Fibroblast of upper back skin (primary cell): ENCODE measurements at places on chromosomes 12 and 14.
A peak's percentile ranks its signal among the peaks of the same experiment; 100 is the strongest.

GRCh38 chr14:53621921-53622320 is 334.7 kb downstream of the BMP4 start:
- DNase-seq: no peak

DNA sequence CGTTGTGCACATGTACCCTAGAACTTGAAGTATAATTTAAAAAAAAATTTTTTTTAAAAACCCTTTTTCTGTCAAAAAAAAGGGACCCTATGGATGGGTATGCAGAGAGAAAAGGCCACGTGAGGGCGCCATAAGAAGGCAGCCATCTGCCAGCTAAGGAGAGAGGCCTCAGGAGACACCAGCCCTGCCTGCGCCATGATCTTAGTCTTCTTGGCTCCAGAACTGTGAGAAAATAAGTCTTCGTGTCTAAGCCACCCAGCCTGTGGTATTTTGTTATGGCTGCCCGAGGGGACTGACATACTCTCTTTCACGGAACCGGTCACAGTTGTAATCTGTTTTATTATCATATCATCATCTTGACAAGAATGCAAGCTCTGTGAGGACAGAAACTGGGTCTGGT is 174.8 kb downstream of the EFCAB11 start:
- DNase-seq: no peak

- no peak for DNase-seq
Observed at GRCh38 chr14:22573804-22574203, 15.2 kb downstream of the DAD1 start.

- peak; percentile 79 for DNase-seq
Observed at GRCh38 chr12:15757553-15758255, 31.5 kb downstream of the EPS8 start.

DNA sequence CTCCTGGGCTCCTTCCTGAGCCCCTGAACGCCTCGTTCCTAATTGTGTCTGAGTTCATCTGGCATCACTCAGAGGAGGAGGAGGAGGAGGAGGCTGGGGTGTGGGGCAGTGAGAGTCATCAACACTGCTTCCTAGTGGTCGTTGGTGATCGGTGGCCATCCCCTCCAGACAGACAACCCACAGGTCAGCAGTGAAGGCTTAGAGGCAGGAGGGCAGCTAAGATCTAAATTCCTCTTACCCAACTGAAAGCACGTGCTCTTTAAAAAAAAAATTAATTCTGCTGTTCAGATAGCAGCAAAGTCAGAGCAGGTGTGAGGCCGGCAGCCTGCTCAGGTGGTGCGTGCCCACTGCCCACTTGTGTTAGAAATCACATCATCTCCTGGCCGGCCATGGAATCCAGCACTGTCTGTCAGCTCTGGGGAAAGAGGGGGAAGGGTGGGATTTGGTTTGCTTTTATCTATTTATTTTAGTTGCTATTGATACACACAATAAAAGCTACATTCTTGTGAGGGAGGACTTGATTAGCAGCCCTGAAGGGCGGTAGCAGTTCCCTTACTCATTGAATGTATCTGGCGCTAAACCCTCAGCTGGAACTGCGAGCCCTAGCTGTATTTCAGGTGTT is 46.6 kb downstream of the PPP2R5C start:
- DNase-seq: no peak

DNA sequence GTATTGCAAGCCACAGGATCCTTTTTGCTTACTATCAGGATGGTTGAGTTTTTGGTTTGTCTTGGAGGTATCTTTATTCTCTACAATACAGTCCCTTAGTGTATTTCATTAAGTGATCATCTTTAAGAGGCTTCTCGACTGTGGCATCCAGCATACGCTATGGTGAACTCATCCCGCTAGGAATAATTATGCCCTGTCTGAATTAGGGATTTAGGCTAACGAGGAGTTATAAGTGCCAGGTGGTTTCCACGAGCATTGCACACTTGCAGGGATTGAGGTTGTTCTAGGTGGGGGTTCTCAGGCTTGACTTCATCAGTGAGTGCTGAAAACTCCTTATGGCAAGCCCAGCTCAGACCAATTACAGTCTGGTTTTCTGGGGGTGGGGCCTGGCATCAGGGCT is 37.2 kb upstream of the RBM19 start:
- DNase-seq: no peak

DNA sequence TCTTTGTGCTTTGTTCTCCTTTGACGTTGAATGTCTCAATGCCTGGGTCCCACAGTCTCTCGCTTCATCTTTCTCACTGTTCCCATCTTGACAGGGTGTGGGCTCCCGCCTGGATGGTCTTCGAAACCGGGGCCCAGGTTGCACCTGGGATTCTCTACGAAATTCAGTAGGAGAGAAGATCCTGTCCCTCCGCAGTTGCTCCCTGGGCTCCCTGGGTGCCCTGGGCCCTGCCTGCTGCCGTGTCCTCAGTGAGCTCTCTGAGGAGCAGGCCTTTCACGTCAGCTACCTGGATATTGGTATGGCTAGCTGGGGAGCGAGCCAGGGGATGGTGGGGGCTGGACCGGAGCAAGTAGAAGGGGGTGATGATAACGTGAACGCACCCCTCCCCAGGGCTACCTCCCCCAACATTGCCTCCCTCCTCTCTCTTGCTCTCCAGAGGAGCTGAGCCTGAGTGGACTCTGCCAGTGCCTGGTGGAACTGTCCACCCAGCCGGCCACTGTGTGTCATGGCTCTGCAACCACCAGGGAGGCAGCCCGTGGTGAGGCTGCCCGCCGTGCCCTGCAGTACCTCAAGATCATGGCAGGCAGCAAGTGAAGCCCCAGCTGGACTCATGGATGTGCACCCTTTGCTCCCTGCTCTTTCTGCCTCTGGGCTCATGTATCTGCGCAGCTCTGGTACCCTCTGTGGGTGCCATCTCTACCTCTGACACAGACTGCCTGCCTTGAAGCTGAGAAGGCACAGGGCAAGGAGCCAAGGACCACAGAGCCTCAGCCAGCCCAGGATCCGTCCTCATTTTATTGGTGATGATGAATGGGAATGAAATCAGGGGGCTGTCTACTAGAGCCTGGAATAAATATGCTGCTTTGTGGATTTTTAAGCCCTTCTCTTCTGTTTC is 1.5 kb downstream of the NPFF start:
- no peak for DNase-seq

GRCh38 chr12:128783129-128783574 is 40.6 kb downstream of the SLC15A4 start:
- peak; percentile 28 for DNase-seq

DNA sequence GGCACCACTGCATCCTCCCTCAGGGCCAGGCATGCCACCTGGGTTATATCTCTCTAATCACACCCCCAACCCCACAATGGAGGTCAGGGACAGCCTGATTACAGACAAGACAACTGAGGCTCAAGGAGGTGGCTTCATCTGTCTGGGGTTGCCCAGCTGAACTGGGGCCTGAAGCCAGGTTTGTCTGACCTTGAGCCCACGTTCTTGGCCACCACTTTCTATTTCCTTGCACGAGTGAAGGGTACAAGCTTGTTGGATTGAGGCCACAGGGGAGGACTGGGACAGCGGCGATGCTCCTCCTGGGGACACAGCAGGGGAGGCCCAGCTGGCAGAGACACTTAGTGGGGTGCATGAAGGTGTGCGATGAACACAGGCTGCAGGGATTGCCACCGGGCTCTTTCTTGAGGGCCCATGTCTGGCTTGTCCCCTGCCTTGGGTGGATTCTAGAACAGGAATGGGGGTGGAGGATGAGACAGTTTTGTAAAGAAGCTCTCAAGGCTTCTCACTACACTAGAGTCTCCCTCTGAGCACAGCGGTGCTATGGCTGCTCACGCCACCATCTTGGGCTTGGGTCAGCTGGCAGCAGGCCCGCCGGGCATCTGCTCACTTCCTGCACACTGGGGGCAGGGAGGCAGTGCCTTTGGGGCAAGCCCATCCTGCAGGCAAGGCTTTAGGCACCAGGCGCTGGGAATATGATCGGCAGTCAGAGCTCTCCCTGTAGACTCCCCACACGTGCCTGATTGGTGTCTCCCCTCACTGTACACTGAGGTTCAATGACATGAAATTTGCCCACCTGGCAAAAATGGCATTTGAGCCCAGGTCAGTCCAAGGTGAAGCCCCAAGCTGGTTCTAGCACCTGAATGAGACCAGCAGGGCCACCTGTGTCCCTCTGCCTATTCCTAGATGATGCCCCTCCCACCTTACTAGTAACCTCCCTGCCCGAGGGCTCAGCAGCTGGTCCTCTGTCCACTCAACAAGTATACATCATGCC is 16.0 kb downstream of the RITA1 start:
- no peak for DNase-seq

GRCh38 chr12:83145325-83145840 is 458.7 kb downstream of the TMTC2 start:
- no peak for DNase-seq

- no peak for DNase-seq
Observed at GRCh38 chr12:98601924-98602323, 8.4 kb downstream of the SLC25A3 start.

GRCh38 chr14:105860615-105861580 is 334.5 kb downstream of the TMEM121 start:
- DNase-seq: no peak

GRCh38 chr14:102774391-102775153 is 2.7 kb upstream of the TRAF3 start:
- peak; percentile 71 for DNase-seq

- DNase-seq: peak; percentile 91
Observed at GRCh38 chr14:74514471-74514941, 20.9 kb downstream of the ISCA2 start.

GRCh38 chr12:108572166-108572790 is 9.9 kb downstream of the ISCU start:
- no peak for DNase-seq
